ENCODE measurements at places on chromosomes 7 and 10.

GRCh38 chr10:72552857-72553256, 73.0 kb downstream of the MICU1 start:
- DNase-seq, result no peak

GRCh38 chr7:127527561-127527960, 57.8 kb downstream of the GCC1 start:
- no peak for DNase-seq

GRCh38 chr7:100380196-100380595, 6.9 kb downstream of the PILRA start:
- DNase-seq, result no peak

DNA sequence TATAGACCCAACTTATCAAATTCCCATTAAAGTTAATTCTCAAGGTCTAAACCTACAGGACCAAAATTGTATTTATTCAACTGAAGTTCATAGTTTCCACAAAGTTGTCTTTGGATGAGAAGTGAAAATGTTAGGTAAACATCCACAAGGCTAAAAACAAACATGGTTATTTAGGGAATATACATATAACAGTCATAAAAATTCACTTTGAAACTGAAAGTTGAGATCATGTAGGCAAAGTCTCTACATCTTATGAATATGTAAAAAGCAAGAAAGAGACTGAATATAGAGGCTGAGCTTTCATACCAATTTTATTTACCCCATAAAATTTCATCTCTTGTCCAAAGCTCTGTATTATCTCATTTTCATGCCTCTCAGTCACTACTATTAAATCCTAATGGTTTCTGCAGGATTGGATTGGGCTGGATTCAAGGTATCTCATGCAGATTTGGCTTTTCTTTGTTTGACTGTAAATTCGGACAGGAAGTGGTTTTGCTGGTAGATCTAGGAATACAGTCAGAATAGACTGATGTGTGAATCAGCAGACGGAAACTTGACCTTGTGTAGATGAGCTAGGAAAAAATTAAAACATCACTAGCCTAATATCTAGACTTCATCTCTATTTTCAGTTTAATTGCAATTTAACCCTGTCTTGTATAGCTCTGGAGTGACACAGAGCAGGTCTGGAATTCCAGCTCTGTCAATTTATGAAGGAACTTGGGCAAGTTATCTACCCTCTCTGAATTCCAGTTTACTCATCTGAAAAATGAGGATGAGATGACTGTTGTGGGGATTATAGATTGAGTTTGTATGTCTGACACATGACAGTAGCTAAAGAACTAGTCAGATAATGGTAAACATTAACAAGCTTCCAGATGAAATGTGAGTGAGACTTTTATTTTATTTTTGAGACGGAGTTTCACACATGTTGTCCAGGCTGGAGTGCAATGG, 27.3 kb upstream of the SKAP2 start:
- no peak for DNase-seq

- DNase-seq, result no peak
Observed at GRCh38 chr7:72265071-72265904, 146.8 kb downstream of the CALN1 start.

- DNase-seq, result no peak
Observed at GRCh38 chr10:22913474-22914092, 14.3 kb upstream of the ARMC3 start.

All from Kasumi-1 (cell line).